HL-60 (cell line): ENCODE measurements at places on chromosomes 11 and 22.
A peak's percentile ranks its signal among the peaks of the same experiment; 100 is the strongest.

- peak; percentile 37 for DNase-seq
Measured at GRCh38 chr22:41768430-41768829, 32.0 kb upstream of the CCDC134 start.

DNA sequence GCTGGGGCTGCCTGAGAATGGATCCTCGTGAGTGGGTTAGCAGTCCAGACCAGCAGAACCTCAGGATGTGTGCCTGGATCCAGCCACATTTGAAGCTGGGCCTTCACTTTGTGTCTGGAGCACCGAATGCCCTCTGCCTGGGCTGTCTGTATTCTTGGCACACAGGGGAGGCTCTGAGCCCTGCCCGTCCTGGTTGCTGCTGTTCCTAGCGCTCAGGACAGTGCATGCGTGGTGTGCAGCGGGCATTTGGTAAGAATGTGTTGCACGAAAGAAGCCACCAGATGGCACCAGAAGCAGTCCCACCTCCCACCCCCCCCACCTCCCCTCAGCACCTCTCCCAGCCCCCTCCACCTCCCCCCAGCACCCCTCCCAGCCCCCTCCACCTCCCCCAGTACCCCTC lies 4.1 kb upstream of the MAPK11 start:
- no peak for DNase-seq

DNA sequence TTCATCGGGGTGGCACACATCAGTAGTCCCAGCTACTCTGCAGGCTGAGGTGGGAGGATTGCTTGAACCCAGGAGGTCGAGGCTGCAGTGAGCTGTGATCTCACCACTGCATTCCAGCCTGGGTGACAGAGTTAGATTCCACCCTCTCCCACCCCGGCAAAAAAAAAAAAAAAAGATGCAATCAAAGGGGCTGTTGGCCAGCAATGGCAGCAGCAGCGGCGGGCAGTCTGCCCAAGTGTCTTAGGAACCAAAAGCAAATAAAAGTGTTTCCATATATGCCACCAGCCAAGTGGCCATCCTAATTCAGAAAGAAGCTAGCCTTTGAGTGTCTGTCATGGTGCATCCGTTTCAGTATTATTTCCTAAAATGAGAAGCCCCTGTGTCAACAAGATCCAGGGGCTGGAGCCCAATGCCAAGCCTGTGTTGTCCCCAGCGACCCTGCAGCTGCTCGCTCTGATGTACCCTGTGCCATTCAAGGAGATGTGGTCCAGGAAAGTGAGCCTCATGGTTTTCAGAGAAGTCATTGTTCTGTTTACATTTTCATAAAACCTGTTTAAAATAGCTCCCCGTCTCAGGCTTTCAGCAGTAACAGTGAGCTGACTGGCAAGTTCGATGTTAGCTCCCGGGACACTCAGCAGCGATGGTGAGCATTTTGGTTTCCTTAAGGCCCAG lies 12.5 kb downstream of the CDPF1 start:
- no peak for DNase-seq

- DNase-seq = no peak
Measured at GRCh38 chr11:71437399-71437798, 10.8 kb downstream of the DHCR7 start.

DNA sequence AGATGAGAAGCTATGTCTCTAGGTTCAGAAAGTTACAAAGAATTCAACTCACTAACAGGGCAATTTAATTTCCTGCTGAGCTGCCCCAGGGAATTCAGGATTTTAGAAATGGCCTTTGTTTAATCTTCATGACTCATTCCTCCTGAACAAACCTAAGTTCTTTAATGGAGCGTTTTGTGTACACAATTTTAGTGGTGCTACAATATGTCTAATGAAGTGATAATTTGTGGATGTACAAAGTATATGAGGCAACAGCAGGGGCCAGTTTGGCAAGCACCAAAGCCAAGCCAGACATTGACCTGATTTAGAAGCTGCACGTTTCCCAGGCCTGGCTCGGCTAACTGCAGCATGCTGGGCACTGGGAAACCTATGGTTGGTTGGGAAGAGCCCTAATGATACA lies 34.4 kb upstream of the HEPHL1 start:
- no peak for DNase-seq

GRCh38 chr11:47378010-47378835 lies at the start of gene SPI1:
SPI1 (minus strand) TSS chr11:47378547; CDS start chr11:47378353, 194 bp downstream.
- DNase-seq = peak; percentile 97

DNA sequence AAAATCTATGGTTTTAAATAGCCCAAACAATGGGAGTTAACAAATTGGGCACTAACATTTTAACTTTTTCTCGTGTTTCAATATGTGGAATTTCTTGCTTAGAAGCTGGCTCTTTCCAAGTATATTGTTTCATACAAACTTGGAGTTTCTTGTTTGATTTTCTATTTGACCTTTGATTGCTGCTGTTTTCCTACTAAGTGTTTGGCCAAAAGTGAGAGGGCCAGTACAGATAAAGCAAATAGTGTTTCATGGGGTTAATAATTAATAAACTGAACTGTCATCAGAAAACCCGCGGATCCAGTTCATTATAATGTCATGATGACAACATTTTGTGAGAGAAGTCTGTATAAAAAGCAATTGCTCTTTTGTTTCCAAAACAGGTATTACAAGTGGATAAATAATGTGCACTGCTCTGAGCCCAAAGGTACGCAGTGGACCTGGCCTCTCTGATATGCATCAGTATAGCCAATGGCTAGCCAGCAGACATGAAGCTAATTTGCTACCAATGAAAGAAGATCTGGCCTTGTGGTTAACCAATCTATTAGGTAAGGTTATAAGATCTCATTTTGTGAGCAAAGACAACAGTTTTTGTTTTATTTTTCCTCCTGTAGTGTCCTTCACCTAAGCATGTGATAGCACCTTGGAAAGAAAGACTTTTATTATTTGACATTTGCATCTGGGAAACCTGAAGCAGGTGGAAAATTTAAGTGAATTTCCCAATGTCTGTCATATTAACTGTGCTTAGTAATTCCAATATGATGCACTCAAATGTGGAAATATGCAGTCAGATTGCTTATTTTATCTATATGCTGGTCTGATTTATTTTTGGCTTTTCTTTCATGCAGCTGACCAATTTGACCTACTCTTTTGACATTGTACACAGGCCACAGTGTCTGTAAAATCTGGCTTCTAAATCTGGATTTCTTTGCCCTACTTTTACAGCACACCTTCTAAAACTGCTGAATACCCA lies 8.3 kb downstream of the GAS2 start:
- no peak for DNase-seq

GRCh38 chr11:11028017-11028692 lies 170.3 kb upstream of the ZBED5 start:
- peak; percentile 53 for DNase-seq

- no peak for DNase-seq
Measured at GRCh38 chr11:45432100-45432499, 146.0 kb upstream of the SYT13 start.

DNA sequence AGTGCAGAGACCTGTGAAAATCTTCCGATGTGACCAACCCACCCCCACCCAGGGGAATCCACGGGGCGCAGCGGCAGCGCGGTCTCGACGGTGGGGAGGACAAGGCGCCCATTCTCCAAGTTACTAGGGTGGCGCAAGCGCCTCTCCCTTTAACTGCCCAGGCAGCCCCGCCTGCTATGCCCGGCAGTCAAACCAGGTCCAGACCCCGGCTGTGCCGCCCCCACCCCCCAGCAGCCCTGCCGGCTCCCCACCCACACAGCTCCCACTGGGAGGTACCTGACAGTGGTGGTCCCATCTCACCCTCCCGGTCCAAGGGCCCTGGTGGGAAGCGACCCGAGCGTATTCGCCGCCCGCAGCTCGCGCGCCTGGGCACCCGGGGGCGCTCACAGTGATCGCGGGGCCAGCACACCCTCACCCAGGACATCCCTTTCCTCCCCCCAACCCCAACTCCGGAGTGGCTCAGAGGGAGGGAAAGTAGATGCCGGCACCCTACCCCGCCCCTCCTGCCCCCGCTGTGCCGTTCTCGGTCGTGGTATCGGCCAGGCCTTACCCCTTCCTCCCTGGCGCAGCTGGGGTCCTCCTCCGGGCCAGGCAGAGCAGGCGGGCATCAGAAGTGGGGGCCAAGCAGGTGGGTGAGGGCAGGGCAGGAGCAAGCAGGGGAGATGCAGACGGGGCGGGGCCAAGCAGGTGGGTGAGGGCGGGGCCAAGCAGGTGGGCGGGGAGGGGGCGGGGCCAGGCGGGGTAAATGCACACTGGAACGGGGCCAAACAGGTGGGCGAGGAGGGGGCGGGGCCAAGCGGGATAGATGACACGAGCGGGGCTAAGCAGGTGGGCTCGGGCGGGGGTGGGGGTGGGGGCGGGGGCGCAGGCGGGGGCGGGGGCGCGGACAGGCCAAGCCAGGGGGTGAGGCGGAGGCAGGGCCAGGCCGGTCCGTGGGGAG lies at the start of gene TRPM5:
Gene TRPM5, minus strand, starts transcription at position 634 of the 940 bp plus-strand sequence. CDS start 21,478 bp downstream, outside the sequence.
- no peak for DNase-seq
